ENCODE measurements at places on chromosomes 7 and 10.

GRCh38 chr10:92094960-92095359 lies 171.4 kb downstream of the BTAF1 start:
- DNase-seq: no peak

DNA sequence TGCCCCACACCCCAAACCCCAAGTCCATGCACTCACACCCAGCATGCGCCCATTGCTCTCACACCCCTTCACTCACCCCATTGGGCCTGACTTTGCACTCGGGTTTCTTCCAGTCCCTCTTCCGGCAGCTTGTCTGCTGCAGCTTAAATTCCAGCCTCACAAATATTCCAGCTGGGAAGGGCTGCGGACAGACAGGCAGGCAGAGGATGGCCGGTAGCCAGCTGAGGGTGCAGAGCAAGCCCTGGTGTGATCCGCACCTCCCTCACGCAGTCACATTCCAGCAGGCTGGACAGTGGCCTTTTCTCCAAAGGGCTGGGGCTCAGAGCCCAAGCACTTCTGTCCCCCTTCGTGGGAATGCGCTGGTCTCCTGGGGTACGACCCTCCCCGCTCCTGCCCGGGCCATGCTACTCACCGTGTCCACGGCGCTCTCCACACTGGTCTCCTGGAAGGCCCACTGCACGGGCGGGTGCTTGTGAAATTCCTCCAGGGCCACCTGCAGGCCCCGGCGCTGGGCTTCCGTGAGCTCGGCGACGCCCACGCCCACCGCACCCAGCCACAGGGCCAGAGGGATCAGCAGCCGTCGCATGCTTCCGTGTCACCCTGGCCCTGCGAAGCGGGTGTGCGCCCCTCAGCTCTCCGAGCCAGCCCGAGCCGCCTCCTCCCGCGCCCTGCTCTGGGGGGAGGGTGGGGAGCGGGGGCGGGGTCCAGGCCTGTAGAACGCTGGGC lies 1.2 kb downstream of the RARRES2 start:
- no peak for DNase-seq

GRCh38 chr10:103638948-103639347 lies 145.4 kb downstream of the NEURL1 start:
- DNase-seq: no peak

DNA sequence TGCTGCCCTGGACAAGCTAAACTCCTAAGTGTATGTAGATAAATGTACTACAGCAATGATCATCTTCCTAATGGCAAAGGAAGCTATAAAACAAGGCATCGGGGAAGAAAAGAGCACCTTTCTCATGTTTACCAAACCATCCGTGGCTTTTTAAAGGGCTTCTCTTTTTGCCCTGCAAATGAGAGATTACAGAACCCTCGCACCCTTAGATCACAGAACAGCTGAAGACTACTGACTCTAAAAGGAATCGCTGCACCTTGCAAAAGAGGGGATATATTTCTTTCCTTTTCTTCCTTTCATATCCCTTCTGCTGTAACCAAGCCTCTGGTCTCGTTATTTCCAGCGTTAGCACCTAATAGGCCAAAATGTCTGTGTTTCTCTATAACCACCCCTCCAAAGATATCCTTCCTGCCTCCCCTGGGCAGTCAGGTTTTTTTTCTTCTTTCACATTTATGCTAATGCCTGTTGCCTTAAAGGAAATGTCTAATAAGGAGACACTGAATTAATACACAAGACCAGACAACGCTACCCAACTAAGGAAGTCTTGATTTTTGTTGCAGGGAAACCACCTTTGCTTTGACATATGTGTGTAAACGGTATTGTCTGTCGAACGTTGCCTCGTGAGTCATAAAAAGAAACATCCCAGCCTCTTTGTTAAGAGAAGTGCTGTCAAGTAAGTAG lies 10.5 kb downstream of the ST8SIA6 start:
- no peak for DNase-seq

- DNase-seq: no peak
Observed at GRCh38 chr7:50397320-50397970, 52.7 kb downstream of the FIGNL1 start.

DNA sequence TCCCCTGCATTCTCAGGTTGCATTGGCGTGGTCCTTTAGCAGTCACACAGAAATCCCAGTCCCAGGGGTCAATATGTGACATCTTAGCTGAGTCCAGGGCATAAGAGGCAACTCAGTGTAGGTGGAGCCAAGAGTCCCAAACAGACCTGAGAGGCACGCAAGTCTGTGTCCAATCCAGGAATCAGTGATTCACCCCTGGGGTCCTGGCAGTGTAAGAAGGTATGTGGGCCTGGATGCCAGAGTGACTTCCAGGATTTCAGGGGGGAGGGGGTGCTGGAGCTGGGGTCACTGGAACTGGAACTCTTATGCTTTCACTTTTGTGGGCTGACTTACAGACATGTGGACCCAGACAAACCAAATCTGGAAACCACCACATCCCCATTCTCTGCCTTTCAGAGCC lies 26.8 kb downstream of the FRMPD2 start:
- DNase-seq: no peak

- DNase-seq: no peak
Observed at GRCh38 chr10:14753441-14753840, 21.3 kb downstream of the FAM107B start.

GRCh38 chr10:79027147-79028055 lies 41.4 kb upstream of the ZMIZ1 start:
- peak; percentile 33 for DNase-seq

GRCh38 chr10:100419911-100420449 lies 42.8 kb upstream of the WNT8B start:
- DNase-seq: no peak

DNA sequence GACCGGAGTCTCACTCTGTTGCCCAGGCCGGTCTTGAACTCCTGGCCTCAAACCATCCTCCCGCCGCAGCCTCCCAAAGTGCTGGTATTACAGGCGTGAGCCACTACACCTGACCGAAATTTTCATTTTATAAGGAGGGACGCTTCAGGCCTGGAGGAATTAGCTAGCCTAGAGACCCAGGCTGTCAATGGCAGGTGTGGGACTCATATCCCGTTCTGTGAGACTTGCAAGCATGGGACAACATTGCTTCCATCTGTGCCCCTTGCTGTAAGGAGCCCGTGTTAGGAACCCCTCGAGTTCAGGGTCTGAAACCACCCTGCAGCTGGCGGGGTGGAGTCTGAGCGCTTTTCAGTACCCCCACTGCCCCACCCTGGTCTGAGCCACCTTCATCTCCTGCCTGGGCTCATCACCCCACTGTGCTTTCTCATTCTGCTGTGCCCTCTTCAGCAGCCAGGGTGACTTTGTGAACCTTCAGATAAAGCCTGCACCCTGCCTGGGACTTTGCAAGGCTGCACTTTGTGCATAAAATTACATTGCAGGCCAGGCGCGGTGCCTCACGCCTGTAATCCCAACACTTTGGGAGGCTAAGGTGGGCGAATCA lies 1.3 kb upstream of the DAGLB start:
- DNase-seq: no peak

GRCh38 chr7:120941064-120941463 lies 9.5 kb upstream of the ING3 start:
- DNase-seq: no peak

DNA sequence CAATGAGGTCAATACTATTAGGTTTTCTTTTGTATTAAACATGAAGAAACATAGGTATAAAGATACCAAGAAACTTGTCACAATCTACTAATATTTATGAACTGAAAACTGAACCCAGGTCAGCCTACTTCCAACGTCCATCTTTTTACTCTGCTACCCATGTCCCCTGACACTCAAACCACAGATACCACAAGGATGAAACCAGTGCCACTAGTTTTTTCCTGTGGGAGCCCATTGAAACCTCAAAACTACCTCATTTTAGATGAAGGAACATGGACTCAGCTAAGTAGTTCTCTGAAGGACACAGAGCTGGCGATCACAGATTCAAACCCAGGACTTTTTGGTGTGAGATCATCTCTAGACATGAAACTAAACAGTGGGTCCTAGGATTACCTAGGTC lies 6.8 kb downstream of the TET1 start:
- DNase-seq: no peak

GRCh38 chr7:128003167-128003566 lies 28.1 kb downstream of the LRRC4 start:
- no peak for DNase-seq

DNA sequence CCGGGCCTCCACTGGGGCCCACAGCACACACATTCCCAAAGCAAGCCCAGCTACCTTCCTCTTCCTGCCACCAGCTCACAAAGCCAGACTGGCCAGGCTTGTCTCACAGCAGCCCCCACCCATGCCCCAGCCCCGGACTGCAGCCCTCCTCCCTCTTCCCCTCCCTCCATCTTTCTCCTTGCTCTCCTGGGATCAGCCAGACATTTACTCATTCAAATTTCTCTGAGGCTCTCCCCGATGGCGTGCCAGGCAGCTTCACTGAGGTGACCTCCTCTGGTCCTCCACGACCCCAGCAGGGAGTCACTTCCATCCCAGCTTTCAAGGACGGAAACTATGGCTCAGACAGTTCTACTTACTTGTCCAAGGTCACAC lies 187.5 kb downstream of the GRID1 start:
- no peak for DNase-seq

DNA sequence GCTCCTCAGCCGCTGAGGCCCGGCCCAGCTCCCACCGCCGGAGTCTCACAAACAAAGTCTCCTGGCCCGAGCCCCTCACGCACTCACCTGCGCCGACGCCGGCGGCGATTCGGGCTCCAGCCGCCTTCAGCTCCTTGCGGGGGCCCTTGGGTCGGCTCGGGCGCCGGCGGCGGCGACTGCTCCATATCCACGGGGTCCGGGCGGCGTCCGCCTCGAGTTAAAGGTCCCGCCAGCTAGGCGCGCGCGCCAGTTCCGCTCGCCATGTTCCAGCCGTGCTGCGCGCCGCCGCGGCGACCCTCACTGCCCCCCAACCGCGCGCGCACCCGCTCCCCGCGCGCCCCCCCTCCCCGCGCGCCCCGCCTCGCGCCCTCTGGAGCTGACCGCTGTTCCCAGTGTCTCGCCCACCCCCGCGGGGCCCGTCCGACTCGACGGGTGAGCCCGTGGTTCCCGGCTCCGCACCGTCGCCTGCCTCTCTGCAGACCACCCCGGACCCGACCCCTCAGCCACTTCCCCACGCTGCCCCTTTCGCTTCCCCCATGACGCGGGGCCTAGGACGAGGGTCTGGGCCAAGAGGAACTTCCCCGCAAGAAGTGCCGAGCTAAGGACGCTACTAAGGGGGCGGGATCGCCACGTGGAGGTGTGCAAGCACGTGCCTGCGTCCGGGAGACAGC lies 396.1 kb downstream of the ZNF33B start:
- peak; percentile 15 for DNase-seq

DNA sequence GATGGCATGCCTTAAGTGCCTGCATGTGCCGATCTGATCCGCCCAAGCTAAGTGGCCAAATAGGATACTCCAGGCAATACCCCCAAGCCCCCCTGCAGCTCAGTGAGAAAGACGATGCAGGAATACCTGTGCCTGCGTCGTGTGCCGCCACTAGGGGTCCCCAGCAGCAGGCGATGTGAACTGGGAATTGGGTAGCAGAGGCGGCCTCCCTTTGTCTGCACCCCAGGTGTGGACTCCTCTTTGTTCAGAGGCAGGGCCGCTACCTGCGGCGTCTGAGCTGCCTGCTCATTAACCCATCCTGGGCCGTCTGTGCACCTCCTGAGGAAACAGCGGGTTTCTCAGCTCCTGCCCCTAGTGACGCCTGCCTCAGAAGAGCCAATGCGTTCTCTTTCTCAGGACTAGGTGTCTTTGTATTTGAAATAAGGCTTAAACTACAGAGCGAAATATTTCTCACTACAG lies 4.8 kb upstream of the CHN2 start:
- DNase-seq: peak; percentile 64

GRCh38 chr10:105656856-105657255 lies 1015.8 kb downstream of the SORCS3 start:
- DNase-seq: no peak

DNA sequence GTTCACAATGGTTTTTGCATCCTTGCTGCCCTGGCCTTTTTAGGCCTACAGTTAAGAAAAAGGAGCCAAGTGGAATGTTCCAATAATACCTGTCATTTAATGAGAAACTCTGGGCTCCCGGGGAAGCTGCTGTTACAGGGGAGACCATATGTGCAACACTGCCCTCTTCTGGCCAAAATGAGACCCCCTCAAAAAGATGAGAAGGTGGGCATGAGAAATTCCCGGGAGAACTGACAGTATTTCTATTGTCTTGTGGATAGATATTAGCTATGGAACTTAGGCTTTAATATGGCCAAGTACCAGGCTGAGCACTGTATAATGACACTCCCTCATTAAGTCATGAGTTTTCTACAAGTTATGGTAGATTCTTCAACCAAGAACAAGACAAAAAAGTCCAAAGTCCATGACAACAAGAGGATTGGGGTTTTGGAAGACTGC lies 99.4 kb downstream of the CCDC3 start:
- DNase-seq: peak; percentile 59

DNA sequence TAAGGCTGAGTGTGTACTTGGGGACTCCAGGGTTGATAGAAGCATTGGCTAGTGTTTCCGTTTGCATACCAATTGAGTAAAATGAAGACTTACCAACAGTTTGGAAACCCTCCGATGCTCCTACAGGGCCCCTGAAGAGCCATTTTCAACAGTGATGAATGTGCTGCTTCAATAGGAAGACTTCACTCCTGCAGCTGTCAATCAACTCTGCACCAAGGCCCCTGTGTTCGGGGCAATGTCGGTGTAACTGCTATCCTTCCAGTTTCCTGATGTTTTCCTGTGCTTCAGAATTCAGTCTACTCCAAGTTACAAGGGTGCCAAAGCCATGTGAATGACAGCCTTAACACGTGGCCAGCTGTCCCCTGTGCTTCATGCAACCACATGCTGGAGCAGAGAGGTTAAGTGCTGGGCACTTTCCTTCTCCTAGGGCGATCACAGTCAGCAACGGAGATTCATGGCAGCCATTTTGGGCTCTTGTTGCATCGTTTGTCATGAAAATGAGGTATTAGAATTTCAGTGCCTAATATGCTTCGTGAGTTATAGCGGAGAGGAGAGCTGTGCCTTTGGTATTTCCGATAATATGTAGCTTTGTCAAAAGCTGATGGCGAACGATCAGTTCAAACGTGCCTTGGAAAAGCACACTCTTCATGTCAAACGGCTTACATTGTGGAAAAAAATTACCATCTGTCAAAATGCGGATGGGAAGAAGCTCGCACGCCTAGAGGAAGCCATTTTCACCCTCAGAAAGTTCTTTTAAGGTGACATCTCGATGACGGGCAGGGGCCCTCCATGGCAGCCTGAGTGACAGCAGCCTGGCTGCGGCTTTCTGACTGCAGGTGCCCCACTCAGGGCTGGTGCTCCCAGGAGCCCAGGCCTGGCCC lies 287.8 kb downstream of the ACTR3B start:
- no peak for DNase-seq

DNA sequence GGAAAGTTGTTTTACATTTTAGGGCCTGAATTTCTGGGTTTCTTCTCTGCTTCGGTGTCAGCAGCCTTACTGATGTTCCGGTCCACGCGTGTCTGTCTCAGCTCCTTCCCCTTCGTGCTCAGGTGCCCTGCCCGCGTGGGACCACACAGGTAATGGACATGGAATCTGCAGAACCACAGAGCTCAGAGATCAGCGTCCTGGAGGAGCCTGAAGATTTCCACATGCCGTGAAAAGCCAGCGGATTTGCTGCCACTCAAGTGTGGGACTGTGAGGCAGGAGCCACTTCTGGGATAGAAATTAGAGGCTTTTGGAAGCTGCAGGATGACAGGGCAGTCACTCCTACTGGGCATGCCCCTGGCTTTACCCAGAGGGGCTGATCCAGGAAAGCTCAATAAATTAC lies 666.1 kb upstream of the FOXK1 start:
- DNase-seq: no peak

- DNase-seq: no peak
Observed at GRCh38 chr7:90269163-90269562, 24.2 kb downstream of the CFAP69 start.

GRCh38 chr7:87653178-87653577 lies 25.0 kb downstream of the RUNDC3B start:
- DNase-seq: no peak

- DNase-seq: no peak
Observed at GRCh38 chr10:86773498-86773897, 17.1 kb downstream of the BMPR1A start.

All from stimulated activated CD4-positive, alpha-beta T cell treated with anti-CD3 and anti-CD28 coated beads, Interleukin-2, amount 100 ng/mL, for 24 hours (primary cell).